ENCODE measurements at places on chromosomes 13 and 19.

DNA sequence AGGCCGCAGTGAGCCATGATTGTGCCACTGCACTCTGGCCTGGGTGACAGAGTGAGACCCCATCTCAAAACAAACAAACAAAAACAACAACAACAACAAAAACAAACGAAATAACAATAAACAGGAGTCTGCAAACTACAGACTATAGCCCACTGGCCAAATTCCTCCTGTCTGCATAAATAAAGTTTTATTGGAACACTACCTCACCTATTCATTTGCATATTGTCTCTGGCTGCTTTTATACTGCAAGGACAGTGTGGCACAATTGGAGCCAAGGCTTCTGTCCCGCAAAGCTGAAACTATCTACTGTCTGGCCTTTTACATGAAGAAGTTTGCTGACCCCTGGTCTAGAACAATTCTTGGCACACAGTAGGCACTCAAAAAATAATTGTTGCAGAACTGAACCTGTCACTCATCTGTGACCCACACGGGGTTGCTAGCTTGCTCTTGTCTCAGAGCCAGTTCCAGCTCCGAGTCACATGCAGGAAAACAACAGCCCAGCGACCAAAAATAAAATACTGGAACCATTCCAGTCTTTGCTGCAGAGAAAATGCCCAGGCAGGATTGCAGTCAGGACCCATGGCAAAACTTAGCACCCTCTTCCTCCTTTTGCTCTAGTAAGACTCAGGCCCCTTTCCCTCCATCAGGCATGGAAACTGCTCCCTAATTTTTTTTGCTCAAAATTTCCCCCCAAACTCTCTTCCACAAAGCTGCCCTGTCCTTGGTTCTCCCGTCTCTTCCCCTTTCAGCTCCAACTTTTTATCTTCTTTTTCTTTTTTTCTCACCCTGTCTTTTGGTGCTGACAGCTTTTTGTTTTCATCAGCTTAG lies 4.8 kb upstream of the MYH14 start:
- no peak for DNase-seq

- no peak for DNase-seq
Observed at GRCh38 chr19:28428663-28429348, 784.1 kb downstream of the UQCRFS1 start.

DNA sequence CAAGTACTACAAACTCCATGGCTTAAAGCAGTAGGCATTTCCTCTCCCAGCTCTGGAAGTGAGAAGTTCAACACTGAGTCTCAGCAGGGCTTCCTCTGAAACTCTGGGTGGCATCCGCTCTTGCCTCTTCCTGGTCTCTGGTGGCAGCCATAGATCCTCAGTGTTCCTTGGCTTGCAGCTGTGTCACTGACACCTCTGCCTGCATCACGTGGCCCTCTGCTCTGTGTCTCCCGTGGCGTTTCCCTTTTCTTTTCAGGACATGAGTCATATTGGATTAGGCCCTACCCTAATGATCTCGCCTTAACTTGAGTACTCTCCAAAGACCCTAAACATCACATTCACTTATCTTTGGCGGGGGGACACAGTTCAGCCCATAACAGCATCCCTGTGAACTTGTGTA lies 466.7 kb downstream of the MYO16 start:
- no peak for DNase-seq

DNA sequence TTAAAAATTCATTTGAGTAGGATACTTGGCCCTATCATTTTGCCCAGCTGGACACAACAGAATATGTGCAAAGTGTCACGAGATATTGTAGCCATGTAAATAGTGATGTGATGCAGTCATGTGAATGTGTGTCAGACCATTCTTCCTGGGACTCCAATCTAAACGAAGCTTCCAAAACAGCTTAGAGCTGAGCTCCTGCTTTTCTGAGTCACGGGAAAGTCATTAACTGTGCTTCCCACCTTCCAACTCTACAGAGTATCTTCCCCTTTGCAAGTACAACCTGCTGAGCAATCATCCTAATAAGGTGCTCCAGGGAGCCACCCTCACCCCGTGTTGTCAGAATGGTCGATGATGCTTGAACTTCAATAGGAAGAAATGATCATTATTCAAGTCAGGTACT lies 294.7 kb downstream of the MYO16 start:
- no peak for DNase-seq

GRCh38 chr13:111280681-111281585 lies 39.5 kb upstream of the TEX29 start:
- DNase-seq, result no peak

DNA sequence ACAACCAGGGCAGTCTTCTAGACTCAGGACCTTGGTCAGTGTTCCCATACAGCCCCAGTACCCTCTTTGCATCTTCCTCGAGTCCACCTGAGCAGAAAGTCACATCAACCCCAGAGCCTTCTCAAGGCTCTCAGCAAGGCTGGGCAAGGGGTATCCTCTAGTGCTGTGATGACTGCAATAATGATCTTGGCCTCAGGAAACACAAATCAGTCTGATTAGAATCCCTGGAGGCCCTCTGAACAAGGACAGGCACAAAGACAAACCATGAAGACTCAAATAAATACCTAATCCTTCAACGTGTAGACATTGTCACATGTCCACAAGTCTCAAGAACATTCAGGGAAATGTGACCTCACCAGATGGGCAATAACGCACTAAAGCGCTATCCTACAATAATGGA lies 468.2 kb downstream of the TBC1D4 start:
- no peak for DNase-seq

DNA sequence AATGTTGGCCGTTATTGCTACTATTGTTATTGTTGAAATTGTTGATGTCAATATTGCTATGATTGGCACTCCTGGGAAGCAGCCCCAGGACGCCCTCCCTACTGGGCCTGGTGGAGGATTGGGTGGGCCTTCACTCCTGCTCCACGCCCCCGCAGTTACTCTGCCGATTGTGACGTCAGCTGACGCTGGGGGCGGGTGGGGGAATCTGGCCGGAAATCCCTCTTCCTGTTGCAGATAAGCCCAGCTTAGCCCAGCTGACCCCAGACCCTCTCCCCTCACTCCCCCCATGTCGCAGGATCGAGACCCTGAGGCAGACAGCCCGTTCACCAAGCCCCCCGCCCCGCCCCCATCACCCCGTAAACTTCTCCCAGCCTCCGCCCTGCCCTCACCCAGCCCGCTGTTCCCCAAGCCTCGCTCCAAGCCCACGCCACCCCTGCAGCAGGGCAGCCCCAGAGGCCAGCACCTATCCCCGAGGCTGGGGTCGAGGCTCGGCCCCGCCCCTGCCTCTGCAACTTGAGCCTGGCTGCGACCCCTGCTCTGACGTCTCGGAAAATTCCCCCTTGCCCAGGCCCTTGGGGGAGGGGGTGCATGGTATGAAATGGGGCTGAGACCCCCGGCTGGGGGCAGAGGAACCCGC lies at the start of gene ETV2:
Gene ETV2 (plus strand): TSS at position 231 of the 637 bp plus-strand sequence. CDS start 716 bp downstream, outside the sequence.
- DNase-seq, result no peak

DNA sequence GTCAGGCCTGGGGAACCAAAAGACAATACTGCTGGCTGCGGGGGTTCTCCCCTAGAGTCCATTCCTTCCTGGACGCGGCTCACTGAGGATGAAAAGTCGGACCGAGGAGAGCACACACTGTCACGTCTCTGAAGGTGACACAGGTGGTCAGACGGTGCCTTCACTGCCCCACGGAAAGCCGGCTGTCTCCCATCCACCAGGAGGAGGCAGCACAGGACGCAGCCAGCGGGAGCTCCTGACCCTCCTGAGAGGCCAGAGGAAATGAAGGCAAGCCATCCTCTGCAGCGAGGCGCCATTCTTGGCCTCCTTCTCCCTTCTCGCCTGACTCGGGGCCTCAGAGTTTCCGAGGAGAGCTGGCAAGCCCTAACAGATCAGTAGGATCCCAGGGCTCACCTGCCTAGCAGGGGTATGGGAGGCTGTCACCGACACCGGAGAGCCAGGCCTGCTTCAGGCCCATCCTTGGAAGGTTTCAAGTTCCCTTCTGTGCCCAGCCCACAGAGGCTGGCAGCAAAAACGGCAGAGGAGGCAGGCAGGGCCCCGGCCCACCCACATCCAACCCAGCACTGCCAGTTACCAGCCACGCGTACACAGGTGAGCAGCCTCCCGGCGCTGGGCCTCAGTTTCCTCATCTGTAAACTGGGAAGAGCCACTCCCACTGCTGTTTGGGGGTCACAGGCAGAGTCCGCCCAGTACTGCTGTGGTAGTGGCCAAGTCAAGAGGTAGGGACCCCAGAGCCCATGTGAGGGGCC lies 4.5 kb downstream of the REXO1 start:
- DNase-seq, result no peak

DNA sequence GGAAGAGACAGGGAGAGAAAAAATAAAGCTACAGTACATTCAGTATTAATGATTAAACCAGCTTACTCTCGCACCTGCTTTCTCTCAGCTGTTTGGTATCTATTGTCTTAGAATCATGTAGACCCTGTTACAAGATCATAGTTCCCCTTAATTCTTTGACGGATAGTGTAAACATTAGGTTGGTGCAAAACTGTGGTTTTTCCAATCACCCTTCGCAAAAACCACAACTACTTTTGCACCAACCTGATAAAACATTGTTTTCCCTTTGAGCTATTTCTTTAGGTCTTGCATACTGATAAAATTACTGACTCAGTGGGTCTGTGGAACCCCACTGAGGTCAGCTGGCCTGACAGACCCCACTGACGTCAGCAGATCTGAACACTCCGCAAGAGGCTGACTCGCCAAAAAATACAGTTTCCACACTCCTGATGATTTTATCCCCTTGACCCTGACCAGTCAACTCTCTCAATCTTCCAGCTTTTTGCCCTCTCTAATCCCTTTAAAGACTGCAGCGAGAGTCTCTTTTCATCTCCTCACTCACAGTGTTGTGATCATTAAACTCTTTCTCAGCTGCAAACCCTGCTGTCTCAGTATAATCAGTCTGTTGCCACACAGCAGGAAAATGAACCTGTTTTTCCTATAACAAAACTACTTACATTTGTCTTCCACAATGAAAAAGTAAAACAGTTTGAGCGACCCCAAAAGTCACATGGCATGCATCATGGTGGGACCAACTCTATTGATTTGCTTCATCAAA lies 123.9 kb downstream of the SLITRK6 start:
- no peak for DNase-seq

DNA sequence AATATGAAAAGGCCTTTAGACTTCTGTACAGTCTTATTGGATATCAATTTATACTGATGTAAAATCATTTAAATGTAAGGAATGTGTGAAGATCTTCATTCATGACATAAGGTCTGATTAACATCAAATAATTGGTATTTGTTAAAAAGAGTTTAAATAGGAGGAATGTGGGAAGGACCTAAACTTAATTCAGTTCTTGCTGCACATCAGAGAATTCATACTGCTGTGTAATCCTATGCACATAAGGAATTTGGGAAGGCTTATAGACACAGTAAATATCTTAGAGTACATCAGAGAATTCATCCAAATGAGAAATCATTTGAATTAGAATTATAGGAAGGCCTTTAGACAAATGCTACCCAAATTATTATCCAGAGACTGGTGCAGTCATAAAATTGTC lies 21.7 kb downstream of the ZNF283 start:
- no peak for DNase-seq

- no peak for DNase-seq
Observed at GRCh38 chr13:19818223-19818842, 35.6 kb upstream of the PSPC1 start.

GRCh38 chr13:113288880-113289279 lies 8.2 kb upstream of the LAMP1 start:
- peak; percentile 78 for DNase-seq

DNA sequence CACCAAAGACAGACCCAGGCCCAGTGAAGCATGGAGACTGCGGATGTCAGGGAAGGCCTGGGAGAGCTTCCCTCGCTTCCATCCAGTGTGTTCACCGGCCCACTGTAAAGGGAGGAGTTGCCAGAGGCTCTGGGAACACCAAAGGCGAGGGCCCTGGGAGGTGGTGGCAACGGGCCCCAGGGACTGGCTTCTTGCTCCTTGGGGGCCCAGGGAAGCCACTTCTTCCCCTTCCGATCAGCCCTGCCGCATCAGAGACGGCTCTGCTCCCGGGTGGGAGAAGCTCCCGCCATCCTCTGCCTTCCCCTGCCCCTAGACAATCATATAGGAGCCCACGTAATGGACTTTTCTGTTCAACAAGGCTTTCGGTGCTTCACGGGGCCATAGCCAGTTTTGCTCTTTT lies 83.4 kb upstream of the GPR183 start:
- no peak for DNase-seq

Data from RWPE1 (cell line).